Endodermal cell (in vitro differentiated cells): ENCODE measurements at places on chromosomes 1 and 21.

GRCh38 chr1:32447469-32448185, 17.2 kb upstream of the ZBTB8B start:
- peak; percentile 90 for DNase-seq

DNA sequence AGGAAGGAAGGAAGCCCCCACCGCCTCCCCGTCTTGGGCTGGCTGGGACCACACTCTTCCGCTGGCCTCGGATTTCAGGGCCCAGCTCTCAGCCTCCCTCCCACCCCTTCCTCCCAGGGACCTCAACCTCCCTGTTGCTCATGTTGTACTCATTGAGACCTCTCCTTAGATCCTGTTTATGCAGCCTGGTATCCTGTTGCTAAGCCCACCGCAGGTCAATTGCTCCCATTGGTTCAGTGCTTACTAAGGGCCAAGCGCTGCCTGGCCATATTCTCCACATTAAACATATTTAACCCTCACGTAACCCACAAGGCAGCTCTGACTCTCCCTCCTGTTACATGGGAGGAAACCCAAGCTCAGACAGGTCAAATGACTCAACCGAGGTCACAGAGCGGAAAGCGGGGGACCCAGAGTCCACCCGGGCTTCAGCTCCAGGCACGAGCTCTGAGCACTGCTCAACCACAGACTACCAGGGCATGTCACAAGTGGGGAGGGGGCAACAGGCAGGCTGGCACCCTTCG, 23.2 kb upstream of the H6PD start:
- no peak for DNase-seq

DNA sequence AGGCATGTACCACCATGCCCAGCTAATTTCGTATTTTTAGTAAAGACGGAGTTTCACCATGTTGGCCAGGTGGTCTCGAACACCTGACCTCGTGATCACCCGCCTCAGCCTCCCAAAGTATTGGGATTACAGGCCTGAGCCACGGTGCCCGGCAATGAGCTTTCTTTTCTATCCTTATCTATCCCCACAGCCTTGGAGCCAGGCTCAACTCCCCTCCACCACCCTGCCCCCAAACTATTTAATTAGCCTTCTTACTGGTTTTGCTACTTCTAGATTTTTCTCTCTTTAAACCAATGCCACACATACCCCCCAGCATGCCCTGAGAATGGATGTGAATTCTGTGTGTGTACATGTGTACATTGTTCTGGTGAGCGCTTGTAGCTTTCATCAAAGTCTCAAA, 5.7 kb upstream of the VANGL2 start:
- no peak for DNase-seq

DNA sequence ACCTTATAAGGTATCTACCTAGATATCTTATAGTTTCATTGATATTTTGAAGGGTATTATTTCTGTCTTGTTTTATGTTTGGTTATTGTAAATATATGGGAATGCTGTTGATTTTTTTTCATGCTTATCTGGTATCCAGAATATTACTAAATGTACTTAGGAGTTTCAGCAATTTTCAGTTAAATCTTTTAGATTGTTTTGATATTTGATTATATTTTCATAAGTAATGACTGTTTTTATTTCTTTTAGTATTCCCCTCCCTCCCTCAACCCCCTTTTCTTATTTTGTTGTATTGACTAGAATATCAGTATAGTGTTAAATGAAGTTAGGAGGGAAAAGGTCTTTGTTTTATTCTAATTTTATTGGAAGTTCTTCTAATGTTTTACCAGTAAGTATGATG, 344.4 kb upstream of the PROX1 start:
- no peak for DNase-seq

DNA sequence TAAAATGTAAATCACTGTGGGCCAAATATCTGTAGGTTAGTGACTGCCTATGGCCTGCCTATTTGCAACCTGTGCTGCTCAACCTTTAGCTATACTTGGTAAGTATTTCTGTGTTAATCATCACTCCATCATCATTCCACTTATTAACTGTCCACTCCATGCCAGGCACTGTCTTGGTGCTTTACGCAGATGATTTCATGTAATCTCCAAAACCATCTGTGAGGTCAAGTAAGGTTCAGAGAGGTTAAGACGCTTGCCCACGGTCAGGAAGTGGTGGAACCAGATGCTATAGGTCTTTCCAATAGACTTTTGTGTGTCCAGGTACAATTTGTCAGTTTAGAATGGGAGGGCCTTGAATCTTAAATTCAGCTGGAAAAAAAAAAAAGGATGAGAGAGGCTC, 10.8 kb upstream of the PHACTR4 start:
- no peak for DNase-seq

- DNase-seq = no peak
These were observed 46.8 kb upstream of the C1orf198 start for GRCh38 chr1:230915078-230915477.

DNA sequence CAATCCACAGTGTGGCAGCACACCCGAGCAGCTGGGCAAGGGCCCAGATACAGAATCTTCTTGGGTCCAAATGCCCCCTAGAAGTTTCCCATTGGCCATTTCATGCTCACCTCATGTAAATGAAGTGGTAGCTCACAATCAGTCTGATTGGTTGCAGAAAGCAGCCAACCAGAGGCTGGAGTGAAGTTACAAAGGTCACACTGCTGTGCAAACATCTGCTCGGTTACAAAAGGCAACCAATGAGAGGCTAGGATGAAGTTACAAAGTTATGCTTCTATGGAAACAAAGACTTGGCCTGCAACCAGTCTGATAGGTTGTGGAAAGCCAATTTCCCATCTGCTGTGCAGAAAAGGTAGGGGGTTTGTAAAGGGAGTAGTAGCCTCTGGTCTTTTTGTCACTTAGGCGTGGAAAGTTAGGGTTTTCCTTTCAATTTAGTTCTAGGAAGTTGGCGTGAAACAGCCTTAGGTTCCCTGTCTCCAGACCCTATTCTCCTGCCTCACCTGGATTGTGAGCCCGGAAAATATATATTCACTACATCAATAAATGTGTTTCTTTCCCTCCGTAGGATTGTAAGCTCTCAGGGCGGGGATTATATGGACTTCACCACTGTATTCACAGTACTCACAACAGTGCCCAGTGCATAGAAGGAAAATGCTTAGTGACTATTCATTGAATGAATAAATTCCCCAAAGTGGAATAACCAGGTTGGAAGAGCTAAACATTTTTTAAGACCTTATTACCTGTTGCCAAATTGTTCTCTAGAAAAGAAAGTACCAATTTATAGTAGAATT, 91.9 kb downstream of the URB2 start:
- no peak for DNase-seq

DNA sequence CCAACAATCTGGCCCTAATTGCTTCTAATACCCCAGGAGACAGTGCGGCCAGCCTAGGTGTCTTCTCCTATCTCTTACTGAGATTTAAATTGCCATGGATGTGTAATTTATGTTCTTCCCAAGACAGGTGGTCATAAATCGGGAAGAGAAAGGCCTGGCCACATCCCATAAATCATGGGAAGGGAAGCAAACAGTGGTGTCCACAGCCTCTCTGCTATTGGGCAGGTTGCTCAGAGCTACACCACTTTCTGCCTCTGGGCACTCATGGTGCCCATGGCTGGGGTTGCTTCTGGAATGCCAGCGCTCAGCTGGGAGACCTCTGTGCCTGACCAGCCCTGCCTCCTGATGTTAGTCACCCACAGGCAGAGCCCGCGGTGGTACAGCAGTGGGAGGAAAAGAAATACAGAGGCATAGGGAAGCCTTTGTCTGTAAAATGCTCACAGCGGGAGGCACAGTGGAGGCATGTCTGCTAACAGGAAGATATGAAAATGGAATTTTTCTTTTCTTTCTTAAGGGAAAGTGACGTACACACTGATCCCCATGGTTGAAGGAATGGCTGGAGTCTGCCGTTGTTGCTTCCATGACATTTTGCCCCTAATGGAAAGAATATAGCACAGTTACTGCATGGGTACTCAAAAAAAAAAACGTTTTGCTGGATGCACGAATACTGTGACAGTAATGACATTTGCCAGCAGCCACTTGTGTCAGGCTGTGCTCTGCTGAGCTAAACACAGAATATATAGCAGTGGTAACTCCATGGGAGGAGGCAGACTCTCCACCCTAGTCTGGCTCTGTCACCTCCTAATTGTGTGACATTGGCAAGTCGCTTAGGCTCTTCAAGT, 21.9 kb downstream of the MTARC1 start:
- DNase-seq = peak; percentile 46

GRCh38 chr1:92404661-92405060, 82.1 kb downstream of the GFI1 start:
- no peak for DNase-seq

DNA sequence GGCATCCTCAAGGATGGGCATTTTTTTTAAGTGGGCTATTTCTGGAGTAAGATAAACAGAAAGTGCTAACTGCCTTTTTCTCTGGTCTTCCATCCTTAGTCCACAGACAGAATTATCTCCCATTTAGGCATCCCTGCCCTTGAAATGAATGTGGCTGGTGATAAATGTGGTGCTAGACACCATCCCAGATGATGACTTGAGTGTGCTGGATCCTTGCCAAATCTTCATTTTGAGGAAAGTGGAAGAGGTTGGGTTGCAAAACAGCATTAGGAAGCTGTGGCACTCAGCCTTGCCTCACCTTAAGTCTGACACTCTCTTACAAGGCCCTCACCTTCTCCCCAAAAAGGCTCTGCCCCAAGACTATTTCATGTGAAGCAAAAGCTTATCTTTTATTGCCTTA, 19.2 kb downstream of the MAB21L3 start:
- DNase-seq = no peak

GRCh38 chr1:21919520-21919919, 17.6 kb downstream of the HSPG2 start:
- DNase-seq = no peak

DNA sequence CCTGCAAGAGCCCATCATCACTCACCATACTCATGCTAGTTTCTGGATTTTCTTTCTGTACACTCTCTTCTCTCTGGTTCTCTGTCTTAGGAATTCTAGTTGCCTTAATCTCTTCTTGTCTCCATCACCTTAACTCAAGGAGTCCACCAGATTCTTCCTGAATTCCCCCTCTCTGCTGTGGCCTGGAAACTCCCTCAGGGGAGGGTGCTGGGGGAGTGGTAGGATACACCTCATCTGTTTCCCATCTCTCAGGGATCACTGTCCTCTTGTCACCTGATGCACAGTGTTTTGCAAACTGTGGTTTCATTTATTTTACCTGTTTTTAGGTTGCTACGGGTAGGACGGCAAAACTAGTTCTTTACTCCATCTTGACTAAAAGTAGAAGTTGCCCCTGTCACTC, 6.6 kb upstream of the GNG12 start:
- DNase-seq = no peak

DNA sequence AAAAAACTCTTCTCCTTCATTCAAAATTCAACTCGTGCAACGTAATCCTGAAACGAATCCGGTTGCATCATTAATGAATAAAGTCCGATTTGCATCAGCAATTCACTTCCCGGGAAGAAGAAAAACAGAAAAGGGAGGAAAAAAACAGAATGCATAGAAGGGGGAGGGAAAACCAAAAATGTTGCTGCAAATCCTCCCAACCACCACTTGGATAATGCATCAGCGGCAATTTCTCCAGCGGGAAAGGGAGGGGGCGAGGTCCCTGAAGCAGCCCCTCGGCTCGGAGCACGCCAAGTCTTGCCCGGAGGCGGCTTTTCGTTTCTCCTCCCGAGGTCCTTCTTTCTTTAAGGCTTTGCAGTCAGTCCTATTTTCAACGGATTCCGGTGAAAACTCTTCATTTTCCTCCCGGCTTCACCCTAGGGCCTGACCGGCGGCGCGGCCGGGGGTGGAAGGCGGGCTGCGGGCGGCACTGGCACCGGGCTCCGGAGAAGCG, 723 bp downstream of the CDC42BPA start:
- peak; percentile 86 for DNase-seq

GRCh38 chr1:109201123-109201703, 12.5 kb upstream of the SARS1 start:
- peak; percentile 90 for DNase-seq

DNA sequence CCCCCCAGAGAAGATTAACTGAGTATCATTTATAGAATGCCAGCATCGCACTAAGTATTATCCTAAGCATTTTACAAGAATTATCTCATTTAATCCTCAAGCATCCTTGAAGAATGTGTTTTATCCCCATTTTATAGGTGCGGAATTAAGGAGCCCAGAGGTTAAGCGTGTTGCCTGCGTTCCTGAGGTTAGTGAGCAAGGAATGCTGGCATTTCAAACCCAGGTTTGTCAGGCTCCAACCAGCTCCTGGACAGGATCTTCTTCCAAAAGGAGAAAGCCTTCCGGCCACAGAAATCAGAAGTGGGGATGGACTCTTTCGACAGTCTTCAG, 82.3 kb downstream of the SSBP3 start:
- DNase-seq = no peak

GRCh38 chr1:3463891-3464648, 9.6 kb downstream of the ARHGEF16 start:
- no peak for DNase-seq

GRCh38 chr1:83701355-83701754, 297.6 kb downstream of the TTLL7 start:
- DNase-seq = no peak

DNA sequence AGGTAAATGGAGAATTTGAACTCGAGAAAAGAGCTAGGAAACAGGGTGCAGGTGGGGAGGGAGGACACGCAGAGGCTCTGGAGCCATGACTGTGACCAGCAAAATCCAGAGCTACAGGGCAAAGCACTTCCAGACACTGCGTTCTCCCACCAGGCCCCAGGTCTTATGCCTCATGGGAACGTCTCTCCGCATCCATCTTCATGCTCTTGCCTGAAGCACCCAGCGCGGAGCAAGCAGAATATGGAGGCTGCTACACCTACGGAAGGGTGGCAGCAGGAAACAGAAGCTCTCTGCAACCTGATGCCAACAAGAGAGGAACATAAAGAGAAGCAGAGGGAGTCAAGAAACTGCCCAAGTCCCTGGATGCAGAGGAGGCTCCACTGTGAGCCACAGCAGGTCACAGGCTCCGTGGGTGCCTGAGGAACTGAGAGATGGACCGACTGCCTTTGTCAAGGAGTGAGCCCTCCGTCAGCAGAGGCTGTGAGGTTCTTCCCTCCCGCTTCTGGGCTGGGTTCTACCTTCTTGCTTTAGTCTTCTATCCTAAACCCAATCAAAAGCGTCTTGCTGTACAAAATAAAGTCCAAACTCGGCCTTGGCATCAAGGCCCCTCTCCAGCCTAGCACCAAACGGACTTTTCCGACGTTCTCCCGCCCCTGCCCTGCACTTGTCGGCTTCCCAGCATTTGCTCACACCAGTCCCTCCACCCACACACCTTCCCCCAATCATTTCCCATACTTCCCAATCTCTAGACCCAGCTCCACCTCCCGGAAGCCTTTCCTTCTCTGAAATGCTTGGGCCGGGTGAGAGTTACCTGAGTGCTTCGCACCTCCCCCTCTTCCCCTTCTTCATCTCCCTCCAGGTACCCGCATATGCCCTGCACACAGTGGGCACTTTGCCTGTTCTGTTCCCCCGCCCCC, 930 bp downstream of the DHCR24 start:
- peak; percentile 65 for DNase-seq

DNA sequence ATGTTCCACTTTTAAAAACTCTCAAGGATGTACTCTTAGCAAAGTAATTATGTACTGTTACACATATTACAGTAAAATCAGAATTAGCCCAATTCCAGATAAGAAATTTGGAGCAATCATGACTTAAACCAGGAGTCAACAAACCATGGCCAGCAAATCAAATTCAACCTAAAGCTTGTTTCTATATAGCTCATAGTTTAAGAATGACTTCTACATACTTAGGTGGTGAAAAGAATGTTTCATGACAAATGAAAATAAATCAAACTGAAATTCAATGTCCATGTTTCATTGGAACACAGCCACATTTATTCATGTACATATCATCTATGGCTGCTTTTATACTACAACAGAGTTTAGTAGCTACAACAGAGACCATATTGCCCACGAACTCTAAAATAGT, 35.1 kb downstream of the FRRS1 start:
- DNase-seq = no peak

- DNase-seq = no peak
These were observed 25.9 kb downstream of the SRSF11 start for GRCh38 chr1:70247122-70247521.
